ENCODE measurements at places on chromosomes 1 and 21.

GRCh38 chr1:200367841-200368534 lies 41.8 kb downstream of the ZNF281 start:
- DNase-seq, result no peak

GRCh38 chr1:204866051-204866596 lies 4.5 kb upstream of the NFASC start:
- no peak for DNase-seq

DNA sequence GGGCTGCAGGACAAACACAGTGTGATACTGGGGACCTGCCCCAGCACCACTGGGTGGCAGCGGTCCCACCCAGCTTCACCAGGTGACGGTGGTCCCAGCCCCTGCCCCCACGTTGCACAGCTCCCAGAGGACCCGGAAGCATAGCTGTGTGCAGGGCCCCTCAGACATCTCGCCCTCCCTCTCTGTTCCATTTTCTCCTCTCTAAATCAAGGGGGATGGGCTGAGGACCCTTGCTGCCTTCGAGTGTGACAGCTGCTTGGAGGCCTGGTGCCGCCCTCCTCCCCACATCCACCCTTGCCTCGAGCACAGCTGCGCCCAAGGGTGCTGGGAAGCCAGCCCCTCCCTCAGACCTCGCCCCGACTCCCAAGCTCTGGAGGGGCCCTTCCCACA lies 16.1 kb upstream of the LRRC3 start:
- no peak for DNase-seq

GRCh38 chr1:19070891-19071621 lies 114.6 kb upstream of the IFFO2 start:
- no peak for DNase-seq

- DNase-seq, result no peak
Measured at GRCh38 chr1:223714849-223715603, 2.7 kb downstream of the CAPN2 start.

DNA sequence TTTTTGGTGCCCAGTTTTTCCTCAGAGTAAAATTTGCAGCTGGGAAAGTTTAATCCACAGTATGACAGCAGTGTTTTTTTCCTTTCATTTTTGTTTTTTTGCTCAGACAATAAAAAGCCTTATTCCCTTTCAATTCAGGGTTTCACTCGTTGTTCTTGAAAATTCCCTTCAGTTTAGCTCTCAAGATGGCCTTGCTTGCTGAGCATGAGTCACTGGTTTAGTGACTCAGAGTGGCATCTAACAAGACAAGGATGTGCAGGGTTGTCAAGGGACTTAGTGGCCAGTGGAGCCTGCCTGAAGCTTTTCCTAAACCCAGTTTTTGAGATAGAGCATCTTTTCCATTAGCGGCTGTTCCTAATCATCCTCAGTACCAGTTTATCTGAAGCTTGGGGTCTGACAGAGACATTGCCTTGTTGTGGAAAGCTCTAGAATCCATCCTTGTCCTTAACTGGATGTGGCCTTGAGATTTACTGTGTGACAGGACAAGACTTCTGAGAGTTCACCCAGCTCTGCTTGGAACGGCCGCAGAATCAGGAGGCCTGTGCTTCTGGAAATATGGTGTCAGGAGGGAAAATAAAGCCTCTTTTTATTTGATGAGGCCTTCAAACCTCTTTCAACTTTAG lies 48.4 kb upstream of the DNAJC6 start:
- no peak for DNase-seq

DNA sequence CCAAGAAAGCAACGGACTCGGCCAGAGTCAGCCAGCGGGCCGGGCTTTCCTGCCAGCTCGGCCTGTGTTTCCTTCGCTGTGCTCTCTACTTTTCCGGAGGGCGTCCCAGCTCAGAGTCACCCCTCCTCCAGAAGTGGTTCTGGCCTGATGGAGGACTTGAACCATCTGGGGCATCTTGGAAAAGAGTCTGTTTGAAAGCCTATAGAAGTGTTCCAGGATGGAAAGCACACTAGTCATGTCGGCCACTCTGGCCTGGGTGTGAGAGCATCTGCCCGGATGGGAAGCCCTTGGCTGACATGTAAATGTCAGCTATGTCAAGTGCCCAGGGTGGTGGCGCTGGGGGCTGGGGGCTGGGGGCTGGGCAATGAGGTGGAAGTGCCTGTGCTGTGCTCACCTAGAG lies 113.4 kb downstream of the DHRS3 start:
- no peak for DNase-seq

- DNase-seq, result no peak
Measured at GRCh38 chr1:18879791-18880309, 20.4 kb upstream of the TAS1R2 start.

- DNase-seq, result no peak
Measured at GRCh38 chr1:53123453-53124140, 18.8 kb downstream of the SLC1A7 start.

Measured in left forelimb (tissue), 1 donor.